ENCODE measurements at places on chromosomes 11 and 22.
A peak's percentile ranks its signal among the peaks of the same experiment; 100 is the strongest.

- DNase-seq = no peak
Observed at GRCh38 chr22:29663180-29663821, 56.5 kb upstream of the CABP7 start.

- DNase-seq = no peak
Observed at GRCh38 chr22:20807315-20807752, 33.4 kb downstream of the SERPIND1 start.

DNA sequence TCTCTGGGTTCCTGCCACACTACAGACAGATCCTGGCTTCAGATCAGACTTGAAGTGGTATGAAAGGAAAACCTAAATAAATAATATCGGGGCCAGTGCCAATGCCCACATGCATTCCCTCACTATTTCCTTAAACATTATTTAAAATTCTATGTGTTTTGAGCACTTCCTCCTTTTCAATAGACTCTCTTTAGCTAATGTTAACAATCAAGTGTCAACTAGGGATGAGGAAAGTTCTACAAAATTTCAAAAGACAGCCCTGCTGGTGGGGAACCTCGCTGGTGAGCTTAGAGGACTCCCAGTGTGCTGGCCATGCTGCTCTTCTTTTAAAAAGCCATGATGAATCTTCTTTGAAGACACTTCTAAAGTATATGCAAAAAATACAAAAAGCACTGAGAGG is 87.5 kb downstream of the ENTHD1 start:
- DNase-seq = no peak

- no peak for DNase-seq
Observed at GRCh38 chr11:117720061-117720511, 76.9 kb downstream of the DSCAML1 start.

DNA sequence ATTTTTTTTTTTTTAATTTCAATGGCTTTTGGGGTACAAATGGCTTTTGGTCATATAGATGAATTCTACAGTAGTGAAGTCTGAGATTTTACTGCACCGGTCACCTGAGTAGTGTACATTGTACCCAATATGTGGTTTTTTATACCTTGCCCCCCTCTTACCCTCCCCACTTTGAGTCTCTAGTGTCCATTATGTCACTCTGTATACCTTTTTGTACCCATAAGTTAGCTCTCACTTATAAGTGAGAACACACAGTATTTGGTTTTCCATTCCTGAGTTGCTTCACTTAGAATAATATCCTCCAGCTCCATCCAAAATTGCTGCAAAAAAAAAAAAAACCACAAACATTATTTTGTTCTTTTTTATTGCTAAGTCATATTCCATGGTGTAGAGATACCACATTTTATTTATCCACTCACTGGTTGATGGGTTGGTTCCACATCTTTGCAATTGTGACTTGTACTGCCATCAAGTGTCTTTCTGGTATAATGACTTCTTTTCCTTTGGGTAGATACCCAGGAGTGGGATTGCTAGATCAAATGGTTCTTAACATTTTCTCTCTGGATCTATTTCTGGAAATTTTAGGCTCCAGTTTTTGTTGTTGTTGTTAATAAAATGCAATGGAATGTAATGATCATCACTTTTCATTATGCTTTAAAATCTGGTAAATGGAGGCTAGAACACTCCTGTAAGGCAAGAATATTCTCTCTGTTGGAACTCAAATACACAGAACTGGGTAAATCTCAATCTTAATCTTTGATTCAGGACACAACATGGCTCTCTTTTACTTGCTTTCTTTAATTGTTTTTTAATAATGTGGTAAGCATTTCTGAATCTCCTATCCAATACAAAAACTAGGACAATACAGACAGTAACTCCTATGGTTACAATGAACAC is 10.3 kb downstream of the NEAT1 start:
- peak; percentile 8 for DNase-seq

GRCh38 chr11:69377029-69377952 is 83.3 kb downstream of the MYEOV start:
- no peak for DNase-seq

GRCh38 chr11:12854829-12855228 is 154.3 kb upstream of the RASSF10 start:
- DNase-seq = no peak

DNA sequence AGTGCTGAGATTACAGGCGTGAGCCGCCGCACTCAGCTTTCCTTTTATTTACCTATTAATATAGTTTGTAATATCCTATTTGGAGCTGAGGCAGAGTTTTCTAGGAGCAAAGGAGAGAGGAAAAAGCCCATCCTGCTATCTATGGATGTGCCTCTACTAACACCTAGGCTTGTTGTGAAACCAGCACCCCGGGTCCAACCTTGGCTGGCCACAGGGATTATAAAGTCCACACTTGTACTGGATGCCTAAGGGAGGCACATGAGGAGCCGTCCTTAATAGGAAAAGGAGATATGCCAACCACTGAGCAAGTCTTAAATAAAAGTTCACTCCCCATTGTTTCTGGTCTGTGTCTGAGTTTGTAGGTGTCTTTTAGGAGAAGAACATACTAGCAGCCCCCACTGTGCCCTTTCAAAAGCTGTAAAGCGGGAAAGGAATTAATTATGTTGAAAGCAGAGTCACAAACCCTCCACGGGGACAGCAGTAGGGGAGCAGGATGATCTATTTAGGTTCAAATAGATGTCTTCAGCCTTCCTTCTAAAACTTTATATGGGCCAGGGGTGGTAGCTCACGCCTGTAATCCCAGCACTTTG is 29.3 kb downstream of the RRP7A start:
- no peak for DNase-seq

DNA sequence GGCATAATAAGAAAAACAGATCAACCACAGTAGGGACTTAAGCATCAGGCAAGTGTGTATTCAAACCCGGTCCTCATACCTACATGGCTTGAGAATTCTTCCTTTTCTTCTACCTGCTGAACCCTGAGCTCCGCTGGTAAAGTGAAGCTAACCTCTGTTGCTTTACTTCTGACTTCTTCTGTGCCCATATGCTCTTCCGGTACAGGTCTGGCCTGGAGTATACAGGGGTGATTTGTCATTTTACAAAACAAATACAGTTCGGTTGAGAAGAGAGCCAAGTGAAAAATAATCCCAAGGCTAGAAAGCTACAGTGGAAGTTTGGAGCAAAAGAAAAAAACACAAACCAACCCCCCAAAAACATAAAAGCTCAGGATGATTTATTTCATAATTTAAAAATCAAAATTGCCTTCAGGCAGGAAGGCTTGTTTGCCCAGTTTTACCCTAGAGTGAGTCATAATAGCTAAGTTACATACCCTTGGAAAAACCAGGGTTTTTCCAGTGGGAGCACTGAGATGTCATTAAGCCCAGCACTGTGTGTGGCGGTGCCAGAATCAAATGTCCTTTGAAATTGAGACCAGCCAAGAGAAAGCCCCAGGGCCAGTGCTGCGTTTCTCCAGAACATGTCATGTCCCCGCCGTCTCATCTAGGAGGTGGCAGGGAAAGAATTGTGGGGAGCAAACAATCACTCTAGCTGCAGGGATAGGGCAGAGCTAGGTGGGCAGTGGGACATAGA is 305.5 kb upstream of the ISX start:
- no peak for DNase-seq

GRCh38 chr11:114244726-114245394 is 51.3 kb upstream of the NNMT start:
- peak; percentile 31 for DNase-seq

DNA sequence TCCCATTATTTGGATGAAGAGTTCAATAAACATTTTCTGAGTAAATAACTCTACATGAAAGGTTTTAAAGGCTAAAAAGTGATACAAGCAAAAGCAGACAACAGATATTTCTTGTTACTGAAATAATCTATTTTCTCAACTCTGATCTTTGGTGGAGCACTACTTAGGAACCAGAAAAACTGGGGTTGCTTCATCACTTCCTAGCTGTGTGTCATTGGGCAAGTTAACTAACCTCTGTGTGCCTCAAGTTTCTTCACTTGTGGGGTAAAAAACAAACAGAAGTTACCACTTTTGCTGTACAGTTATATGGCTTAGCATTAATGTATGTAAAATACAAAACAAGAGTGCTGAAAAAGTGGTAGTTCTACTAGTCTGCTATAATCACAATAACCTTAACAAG is 5.6 kb downstream of the MAPK1 start:
- DNase-seq = no peak

GRCh38 chr22:40844951-40845350 is 11.5 kb downstream of the ST13 start:
- DNase-seq = no peak

GRCh38 chr22:35592418-35592967 is 24.6 kb downstream of the MB start:
- DNase-seq = no peak

- no peak for DNase-seq
Observed at GRCh38 chr22:30649430-30650007, 13.9 kb downstream of the SLC35E4 start.

DNA sequence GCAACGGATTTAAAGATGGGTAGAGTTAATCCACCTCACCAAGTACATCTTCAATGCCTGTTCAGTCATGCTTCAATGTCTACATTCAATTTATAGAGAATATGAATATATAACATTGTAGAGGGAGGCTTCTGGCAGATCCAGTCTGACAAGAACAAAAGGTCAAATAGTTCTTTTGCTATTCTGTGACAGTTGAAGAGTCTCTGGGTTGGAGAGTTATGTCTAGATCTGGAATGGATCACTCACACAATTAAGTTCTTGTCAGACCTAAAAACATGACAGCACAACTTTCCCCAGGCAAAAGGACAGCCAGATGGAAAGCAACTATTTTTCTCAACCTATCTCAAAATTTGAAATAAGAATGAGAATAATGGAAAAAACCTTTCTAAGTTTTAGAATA is 15.3 kb upstream of the GAB2 start:
- no peak for DNase-seq

DNA sequence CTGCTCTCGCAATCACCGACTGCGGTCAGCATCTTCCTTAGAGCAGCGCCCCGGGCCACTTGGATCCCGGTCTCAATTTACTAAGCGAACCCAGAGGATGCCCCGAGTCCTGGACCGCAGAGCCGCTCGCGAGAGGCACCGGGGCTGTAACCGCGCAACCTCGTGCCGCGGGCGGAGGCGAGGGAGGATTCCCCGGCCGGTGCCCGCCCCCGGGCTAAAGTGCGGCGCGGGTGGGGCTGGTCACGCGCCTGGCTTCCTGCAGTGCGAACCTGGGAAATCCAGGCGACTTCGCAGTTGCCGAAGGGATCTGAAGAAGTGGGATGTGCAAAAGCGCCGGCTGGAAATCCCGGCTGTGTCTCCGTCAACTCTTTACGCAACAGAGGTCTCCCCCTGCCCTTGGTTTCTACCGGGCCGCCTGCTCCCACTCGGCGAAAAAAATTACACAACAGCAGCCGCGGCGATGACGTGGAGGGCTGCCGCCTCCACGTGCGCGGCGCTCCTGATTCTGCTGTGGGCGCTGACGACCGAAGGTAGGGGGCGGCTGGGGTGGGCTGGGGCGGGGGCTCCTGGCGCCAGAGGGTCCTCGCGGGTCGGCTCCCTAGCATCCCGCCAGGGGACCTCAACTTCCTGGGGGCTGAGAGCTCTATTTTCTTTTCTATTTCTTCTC is at the start of gene NCR3LG1:
NCR3LG1 (plus strand) TSS at position 291 of the 667 bp plus-strand sequence; CDS start at position 461, 170 bp downstream.
- DNase-seq = peak; percentile 23

DNA sequence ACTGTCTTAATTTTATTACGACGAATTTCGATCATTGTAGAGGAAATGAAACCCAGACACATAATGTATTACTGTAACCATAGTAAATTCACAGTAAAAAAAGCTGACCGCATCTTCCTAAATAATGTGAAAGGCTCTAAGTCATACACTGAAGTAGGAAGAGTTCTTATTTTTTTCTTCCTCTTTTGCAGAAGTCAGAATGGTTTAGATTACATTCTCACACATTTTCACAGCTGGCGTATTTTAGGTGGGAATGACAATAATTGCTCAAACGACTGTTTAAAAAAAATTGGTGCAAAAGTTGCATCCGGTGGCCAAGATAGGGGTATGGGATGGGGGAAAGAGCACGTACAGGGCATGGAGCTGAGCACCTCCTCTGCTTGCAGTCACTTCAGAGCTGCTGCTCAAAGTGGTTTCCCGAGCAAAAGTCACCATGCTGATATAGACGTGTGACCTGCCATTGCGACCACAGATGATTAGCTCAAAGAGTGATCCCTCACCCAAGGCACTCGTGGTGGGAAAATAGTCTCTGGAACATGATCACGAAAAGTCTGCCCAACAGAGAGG is 35.3 kb downstream of the MMP13 start:
- DNase-seq = no peak

DNA sequence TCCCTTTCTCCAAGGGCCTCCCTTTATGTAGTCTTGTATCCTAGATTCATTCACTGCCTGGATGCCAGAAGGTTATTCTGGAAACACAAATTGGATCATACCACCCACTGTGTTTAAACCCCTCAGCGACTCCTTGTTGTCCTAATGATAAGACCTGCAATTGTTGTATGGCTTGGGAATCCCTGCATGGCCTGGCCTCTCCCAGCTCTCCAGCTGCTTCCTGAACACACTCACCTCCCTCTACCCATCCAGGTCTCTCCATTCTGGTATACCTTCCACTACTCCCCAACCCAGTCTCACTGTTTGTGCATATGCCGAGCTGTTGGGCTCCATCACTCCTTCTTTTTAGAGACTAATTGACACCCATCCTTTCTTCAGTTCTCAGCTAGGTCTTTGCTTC is 124.3 kb upstream of the ALX4 start:
- DNase-seq = peak; percentile 38

- DNase-seq = no peak
Observed at GRCh38 chr11:110587972-110588371, 124.3 kb downstream of the ARHGAP20 start.

DNA sequence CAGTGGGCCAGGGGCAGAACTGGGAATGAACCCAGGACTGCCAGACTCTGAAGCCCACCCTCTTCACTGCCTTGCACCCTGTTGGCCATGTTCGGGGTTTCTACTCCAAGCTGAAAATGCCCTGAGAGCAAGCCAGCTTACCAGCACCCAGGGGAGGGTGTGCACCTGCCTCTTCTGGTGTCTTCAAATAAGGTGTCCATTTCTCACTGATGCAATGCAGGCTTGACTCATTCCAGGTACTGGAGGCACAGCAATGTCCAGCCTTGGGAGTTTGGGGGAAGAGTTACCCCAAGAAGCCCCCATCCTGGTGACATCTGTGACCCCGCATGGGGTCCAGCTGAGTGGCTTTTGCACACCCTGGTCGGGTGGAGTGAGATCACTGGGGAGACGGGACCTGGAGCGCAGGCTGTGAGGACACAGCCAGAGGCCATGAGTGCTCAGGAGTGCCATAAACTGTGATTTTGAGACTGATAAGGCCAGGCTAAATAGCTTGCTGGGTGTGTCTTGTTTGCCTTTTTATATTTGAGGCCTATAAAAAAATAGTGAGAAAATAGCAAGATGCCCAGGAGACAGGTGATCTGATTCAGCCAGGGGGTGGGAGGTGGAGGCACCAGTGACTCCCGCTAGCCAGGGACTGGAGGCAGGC is 4.6 kb upstream of the CERK start:
- no peak for DNase-seq

DNA sequence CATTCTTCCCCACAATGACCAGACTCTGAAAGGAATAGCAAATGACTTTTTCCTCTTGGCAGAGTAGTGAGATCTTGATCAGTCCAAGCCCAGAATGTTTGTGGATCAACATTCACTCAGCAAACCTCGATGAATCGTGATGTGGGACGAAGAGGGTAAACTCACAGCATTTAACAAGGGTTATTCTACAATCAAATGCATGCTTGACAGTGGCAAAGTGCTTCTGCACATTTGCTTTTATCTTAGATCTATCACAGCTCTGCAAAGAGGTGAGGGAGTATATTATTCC is 31.8 kb downstream of the TMPRSS5 start:
- no peak for DNase-seq

- DNase-seq = no peak
Observed at GRCh38 chr22:41030891-41031290, 61.5 kb upstream of the EP300 start.

Measured in NCI-H1105 (cell line).